ENCODE measurements at places on chromosomes 6 and 20. TPM values are rescaled to one million over a fixed set of nuclear protein-coding genes. Genes with fewer than 3 reads are reported as not detected.

DNA sequence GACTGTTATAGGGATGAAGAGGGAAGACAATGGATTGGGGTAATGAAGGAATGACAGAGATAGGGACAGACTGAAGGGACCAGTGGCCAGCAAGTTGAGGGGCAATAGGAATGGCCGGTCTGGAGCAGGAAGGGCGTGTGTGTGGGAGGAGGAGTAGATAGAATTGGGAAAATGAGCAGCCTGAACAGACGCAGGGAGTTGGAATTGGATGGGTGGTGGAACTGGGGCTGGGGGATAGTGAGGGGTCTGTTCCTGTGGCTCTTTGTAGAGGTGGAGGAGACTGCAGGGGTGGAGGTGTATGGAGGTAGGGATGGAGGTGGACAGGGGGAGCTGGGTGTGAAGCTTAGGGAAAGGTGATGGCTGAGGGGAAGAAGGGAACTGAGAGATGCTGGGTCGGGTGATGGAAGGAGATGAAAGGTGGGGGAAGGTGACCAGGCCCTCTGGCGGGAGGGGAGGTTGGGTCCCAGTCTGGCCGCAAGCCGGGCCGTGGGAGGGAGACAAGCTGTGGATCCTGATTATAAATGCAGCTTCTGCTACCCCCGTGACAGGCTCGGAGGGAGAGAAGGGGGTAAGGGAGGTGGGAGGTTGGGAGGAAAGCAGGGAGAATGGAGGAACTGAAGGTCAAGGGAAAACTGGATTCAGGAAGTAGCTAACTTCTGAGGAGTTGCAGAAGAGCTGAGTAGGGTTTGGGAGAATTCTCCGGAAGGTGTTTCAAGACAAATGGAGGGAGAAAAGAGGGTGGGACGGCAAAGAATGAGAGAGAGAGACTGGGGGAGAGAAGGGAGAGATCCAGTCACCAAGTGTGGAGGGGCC is 5.2 kb downstream of the SYNGAP1 start:
- DNase-seq, result no peak

- no peak for DNase-seq
Measured at GRCh38 chr20:2825761-2826160, 9.6 kb downstream of the TMEM239 start.

DNA sequence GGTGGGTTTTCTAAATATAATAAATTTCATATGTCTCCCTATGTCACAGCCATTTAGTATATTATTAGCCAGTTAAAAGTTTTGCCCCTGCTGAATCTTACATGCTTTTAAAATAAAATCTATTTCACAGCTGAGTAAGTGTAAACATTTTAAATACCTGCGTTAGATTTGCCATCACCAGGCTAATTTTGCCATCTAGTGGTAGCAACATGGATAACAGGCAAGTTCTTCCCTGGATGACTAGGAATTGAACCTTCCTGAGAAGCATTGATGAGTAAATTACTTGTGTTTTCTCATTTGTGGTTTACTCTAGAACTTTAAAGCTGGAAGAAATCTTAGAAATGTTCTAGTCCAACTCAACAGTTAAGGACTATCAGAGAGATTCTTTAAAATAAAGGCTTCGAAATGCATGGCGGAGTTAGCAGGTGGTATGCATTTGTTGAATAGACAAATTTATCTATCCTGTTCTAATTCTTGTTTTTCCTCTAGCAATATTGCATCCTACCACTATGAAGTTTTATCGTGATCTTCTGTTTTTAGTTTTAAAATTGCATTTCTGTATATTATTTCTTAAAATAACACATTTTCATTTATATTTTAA is 2.6 kb downstream of the PRSS35 start:
- no peak for DNase-seq

DNA sequence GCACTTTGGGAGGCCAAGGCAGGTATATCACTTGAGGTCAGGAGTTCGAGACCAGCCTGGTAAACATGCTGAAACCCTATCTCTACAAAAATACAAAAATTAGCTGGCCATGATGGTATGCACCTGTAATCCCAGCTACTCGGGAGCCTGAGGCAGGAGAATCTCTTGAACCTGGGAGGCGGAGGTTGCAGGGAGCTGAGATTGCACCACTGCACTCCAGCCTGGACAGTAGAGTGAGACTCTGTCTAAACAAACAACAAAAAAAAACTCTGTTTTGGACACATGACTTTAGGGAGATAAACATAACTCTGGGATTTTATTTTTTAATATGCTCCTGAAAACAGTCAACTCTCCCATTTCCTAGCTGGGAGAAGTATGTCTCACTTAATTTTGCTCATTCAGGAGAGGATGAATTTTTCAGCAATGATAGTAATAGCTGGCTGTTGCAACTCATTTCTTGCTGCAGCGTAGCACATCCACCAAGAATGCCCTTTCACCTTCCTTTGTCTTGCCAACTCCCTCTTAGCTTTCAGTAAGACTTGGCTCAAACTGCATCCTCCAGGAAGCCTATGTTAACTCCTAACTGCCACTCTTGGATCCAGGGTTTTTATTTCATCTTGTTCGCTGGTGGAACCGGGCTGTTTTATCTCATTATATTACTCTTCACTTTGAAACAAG is 24.3 kb downstream of the TOP1 start:
- peak; percentile 35 for DNase-seq

- no peak for DNase-seq
Measured at GRCh38 chr6:111850295-111850937, 22.8 kb downstream of the FYN start.

DNA sequence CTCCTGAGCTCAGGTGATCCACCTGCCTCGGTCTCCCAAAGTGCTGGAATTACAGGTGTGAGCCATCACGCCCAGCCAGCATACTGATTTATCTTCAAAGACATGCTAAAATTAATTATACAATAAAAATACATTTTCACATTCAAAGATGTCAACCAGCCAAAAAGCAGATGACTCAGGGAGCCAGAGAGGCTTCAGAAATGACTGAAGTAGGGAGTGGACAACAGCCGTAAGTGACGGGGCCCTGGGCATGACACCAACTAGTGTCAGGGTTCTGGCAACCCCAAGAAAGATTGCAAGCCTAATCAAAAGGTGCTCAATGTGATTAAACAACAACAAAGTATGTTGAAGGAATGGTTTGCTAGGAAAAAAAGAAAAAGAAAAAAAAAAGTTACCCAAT is 28.4 kb downstream of the GPLD1 start:
- DNase-seq, result no peak

- DNase-seq, result no peak
Measured at GRCh38 chr6:90149280-90149679, 147.4 kb downstream of the BACH2 start.

DNA sequence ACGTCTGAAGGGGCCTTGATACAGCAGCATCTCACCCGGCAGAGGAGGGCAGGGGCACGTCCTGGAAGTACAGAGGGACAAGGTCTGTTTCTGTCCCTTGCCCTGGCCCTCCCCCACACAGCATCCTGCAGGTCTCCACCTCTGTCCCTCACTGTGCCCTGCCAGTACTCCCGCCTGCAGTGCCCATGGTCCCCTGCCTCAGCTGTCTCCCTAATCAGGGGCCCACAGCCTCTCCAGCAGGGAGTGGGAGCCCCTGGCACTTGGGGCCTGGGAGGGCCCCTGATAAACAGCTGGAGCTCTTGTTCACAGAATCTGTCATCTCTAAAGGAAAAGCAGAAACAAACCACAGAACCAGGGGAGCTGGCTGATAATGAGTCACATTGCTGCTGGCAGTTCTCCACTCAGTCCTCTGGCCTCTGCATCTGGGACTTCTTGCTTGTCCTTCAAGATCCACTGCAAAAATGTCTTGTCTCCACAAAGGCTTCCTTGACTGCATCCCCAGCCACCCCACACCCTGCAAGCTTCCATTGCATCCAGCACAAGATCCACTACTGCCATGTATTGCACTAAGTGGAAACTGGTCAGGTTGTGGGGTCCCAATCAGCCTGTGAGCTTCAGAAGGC is 33.2 kb upstream of the TAF8 start:
- peak; percentile 45 for DNase-seq

GRCh38 chr6:167735951-167736288 is 90.8 kb upstream of the AFDN start:
- no peak for DNase-seq

- DNase-seq, result no peak
Measured at GRCh38 chr6:40308533-40309306, 278.4 kb downstream of the LRFN2 start.

DNA sequence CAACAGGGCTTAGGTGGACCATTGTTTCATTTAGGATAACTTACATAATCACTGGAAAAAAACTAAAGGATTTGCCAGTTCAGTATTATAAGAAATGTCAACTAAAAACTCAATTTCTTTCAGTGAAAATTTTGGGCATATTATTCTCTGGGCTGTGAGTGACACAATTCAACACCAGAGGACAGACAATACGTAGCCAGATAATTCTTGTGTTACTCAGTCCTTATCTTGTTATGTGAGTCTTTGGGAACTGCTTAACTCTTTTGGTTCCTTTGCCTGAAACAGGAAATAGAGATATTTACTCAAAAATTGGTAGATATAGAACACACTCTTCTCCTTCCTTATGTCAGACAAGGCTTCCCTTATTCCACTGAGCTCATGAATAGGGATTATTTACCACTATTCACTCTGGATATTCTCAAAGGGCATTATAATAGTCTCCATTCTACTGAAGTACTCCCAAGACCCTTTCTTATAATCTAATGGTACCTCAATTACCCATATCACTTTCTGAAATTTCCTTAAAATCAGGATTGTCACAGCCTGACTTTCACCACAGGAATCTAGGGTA is 4.9 kb upstream of the BEND6 start:
- no peak for DNase-seq

DNA sequence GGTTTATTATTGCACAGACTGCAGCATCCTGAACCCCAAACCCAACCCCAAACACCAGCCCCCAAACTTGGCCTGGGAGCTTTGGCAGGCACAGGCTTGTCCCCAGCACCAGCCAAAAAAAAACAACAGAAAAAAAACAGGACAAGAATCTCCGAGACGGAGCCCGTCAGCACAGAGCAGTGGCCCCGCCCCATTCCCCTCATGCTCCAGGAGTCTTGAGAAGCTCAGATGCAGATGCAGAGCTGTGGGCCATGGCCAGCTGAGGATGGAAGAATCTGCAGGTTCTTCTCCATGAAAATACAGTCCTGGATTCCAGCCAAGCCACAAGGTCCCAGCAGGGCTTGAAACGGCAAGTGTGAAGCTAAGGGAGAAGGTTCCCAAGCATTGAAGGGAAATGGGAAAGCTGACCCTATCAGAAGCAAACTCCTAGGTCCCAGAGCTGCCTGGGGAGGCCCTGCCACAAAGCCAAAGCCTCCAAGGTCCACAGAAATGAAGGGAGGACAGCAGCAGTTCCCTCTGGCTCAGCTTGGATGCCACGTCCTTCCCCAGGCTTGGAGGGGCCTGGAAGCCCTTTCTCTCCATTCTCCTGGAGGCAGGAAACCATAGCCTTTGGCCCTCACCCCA is 75.2 kb downstream of the JPH2 start:
- no peak for DNase-seq

- DNase-seq, result no peak
Measured at GRCh38 chr20:17680836-17681725, 961 bp downstream of the RRBP1 start.

- DNase-seq, result no peak
Measured at GRCh38 chr6:52457096-52457495, 37.0 kb downstream of the EFHC1 start.

DNA sequence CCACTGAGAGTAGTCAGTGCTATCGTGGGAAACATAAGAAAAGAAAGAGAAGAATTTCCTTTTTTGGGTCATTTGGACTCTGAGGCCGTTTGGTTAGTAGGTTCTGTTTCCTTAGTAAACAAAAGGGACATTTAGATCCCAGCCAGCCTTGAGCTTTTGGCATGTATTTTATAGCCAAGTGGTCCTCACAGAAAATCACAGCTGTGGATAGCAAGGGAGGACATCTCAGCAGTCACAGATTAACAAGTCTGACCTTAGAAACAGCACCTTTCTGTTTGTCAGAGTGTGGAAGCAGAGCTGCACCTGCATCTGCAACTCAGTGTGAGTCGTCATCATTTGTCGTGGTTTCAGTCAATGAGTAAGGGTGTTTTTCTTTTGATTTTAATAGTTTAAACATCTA is 40.5 kb downstream of the FAM120B start:
- DNase-seq, result no peak

GRCh38 chr6:144662812-144663365 is 377.8 kb downstream of the UTRN start:
- DNase-seq, result no peak

- DNase-seq, result no peak
Measured at GRCh38 chr20:49846206-49846807, 33.7 kb downstream of the SLC9A8 start.

GRCh38 chr20:9889270-9889981 is 50.5 kb upstream of the PAK5 start:
- DNase-seq, result no peak

- DNase-seq, result no peak
Measured at GRCh38 chr6:20805021-20805420, 270.8 kb downstream of the CDKAL1 start.

DNA sequence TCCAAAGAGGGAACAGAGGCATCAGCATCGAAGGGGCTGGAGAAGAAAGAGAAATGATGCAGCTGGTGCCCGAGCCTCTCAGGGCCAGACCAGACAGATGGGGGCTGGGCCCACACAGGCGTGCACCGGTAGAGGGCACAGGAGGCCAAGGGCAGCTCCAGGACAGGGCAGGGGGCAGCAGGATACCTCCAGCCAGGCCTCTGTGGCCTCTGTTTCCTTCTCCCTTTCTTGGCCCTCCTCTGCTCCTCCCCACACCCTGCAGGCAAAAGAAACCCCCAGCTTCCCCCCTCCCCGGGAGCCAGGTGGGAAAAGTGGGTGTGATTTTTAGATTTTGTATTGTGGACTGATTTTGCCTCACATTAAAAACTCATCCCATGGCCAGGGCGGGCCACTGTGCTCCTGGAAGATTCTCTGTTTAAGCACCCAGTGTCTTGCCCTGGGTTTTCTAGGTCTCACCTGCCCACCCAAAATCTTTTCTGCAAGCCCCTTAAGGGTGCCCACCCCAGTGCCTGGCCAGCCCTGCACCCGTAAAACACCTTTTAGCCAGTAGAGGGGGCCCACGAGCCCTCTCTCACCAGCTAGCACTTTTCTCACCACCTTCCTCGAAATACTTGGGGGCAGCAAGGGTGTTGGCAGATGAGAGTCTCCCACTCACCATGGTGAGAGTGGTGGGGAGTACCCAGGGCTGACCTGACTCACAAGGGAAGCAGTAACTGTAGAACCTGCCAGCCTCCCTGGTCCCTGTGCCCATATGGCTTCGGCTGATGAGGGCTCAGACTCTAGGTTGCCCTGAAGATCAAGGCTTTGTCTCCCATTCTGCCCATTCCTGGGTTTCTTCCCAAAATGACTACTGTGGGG is 35.7 kb upstream of the ID1 start:
- no peak for DNase-seq

- peak; percentile 57 for DNase-seq
Measured at GRCh38 chr6:42255050-42255449, 37.4 kb upstream of the MRPS10 start.

LY6G6C gene
- polyA plus RNA-seq, result not detected

ARMH2 gene
- polyA plus RNA-seq, result not detected

ELOVL4 gene
- polyA plus RNA-seq, result 0.40 TPM

BAK1 gene
- 16.6 TPM for polyA plus RNA-seq

SAMD10 gene
- 1.4 TPM for polyA plus RNA-seq

GMDS gene
- 7.1 TPM for polyA plus RNA-seq

HLA-DMB gene
- polyA plus RNA-seq, result not detected

ID1 gene
- 126 TPM for polyA plus RNA-seq

EYA4 gene
- polyA plus RNA-seq, result 0.39 TPM

PRICKLE4 gene
- not detected for polyA plus RNA-seq

HLA-DRA gene
- polyA plus RNA-seq, result not detected

RSPO3 gene
- polyA plus RNA-seq, result not detected

HLA-DRB1 gene
- polyA plus RNA-seq, result not detected

SYCP2 gene
- polyA plus RNA-seq, result 1.2 TPM

All from BJ (cell line).